Activated CD8-positive, alpha-beta T cell treated with anti-CD3 and anti-CD28 coated beads for 36 hours (primary cell): ENCODE measurements at places on chromosomes 1 and 21.

- peak; percentile 16 for DNase-seq
Measured at GRCh38 chr1:230797942-230798365, 50.8 kb downstream of the CAPN9 start.

DNA sequence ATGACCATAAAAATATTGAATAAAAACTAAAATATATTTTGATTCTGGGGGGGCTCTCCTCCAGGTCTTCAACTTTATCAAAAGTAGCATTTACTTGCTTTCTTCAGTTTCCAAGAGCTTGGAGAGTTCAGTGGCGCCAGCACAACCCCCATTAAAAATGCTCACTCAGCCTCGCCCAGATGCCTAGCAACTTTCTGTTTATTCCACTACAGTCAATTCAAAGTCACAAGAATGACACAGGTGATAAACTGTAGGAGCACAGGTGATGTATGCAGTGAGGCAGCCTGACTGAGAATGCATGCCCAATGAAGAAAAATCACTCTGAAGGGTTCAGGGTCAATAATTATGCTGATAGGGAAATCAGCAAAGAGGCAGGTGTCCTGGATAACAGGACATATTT, 159.4 kb upstream of the ATP1B1 start:
- no peak for DNase-seq

- DNase-seq, result peak; percentile 46
Measured at GRCh38 chr1:21289700-21290545, at the start of gene ECE1. Gene ECE1 (minus strand): TSS chr1:21290463. CDS start chr1:21290414, 49 bp downstream.

GRCh38 chr1:158026651-158027050, 33.2 kb downstream of the KIRREL1 start:
- no peak for DNase-seq

DNA sequence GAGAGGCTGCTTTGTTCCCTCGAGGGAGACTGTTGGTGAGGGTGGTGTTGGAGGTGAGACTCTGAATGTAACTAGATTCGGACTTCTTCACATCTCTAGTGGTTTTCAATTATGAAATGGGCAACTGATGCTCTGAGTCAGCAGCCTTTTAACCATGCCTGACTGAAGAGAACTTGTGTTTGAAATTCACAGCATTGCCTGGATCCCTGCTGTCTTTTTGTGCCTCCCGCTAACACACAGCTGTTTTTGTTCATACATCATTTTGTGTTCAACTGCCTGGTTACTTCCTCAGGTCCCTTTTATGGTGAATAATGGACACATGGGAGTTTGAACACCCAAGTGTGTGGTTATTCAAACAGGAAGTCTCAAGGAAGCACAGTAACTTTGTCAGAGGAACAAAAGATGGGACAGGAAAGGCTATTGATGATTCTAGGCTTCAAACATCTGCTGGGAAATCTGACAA, 16.8 kb downstream of the LAMC1 start:
- no peak for DNase-seq

- DNase-seq, result no peak
Measured at GRCh38 chr1:175520186-175520585, 223.2 kb downstream of the TNR start.

- no peak for DNase-seq
Measured at GRCh38 chr1:113605146-113605545, 154.1 kb downstream of the PHTF1 start.

- DNase-seq, result no peak
Measured at GRCh38 chr1:175043824-175044223, 20.6 kb upstream of the MRPS14 start.

DNA sequence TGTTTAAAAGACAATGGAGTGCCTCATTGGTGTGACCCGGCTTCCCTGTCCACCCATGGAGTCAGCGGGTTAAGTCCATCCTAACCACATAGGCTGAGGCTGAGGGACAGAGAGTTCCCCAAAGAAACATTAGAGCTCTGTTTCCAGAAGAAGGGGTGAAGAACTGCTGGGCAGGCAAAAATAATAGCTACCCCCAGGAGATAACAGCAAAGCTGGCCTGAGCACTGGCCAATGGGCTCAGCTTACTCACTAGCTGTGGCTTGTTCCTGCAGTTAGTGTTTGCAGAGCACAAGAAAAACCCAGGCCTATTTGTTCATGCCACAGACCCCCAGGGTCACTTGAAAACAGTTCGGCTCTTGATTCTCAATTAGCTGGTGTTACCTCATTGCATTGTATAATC, 311.2 kb downstream of the NFIA start:
- DNase-seq, result no peak

- no peak for DNase-seq
Measured at GRCh38 chr21:28916150-28916893, 76.4 kb downstream of the LTN1 start.

- DNase-seq, result peak; percentile 35
Measured at GRCh38 chr1:47532921-47533792, 95.3 kb downstream of the FOXD2 start.

DNA sequence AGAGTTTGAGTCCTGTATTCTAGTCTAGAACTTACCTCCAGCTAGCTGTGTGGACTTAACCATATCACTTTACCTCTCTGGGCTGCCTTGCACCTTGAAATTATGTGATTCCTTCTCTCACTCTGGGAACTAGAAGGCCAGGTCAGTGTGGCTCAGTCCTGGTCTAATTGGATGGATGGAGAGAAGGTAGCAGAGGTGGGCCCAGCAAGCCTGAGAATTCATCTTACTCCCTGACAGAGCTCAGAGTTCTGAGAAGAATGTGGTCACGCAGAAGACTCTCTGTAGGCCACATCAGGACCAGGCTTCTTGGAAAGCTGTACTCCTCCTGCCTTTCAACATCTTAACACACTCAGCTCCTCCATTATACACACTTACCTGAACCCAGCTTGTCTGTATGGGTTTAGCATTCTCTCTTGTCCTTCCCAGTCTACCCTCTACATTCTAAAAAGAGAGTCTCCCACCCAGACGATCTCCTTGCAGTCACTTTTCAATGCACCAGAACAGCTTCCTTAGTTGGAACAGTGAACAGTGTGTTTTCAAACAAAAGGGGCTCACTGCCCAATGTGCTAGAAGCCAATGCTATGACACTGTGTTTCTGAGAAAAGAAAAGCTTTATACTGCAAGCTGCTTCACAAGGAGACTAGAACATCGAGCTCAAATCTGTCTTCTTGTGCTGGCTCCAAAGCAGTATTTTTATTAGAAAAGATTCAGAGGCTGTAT, 60.5 kb downstream of the CAPN9 start:
- no peak for DNase-seq

DNA sequence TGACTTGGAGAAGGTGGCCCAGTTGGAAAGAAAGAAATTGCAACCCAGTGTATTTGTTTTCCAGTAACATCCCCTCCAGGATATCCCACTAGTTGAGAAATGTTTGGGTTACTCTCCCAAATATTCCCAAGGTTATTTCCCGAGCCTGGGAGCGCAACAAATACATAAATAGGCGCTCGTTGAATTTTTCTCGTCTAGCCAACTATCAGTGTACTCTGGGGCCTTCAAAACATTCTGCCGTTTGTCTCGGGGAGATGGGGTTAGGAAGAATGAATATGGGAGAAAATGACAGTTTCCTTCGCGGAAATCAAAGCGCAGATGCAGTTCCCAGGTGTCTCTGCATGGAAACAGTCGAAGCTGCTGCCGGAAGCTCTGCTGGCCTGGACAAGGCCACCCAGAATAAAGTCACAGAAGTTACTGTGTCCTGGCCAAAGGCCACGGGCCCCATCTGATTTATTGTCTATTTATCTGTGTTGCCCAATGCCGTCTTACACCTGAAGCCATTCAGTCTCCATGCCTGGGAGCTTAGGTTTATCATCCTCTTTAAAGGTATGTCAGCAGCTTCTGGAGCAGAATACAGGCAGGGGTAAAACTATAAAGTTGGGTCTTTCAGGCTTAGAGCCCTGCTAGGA, 1.0 kb downstream of the C1orf115 start:
- no peak for DNase-seq

GRCh38 chr1:32332290-32333079, 3.5 kb downstream of the MARCKSL1 start:
- no peak for DNase-seq

GRCh38 chr21:25801217-25802014, 66.6 kb downstream of the GABPA start:
- peak; percentile 94 for DNase-seq

GRCh38 chr1:109248797-109249629, at the start of gene CELSR2:
Gene CELSR2 (plus strand): TSS chr1:109249539. CDS start chr1:109250080, 541 bp downstream.
- peak; percentile 64 for DNase-seq

- no peak for DNase-seq
Measured at GRCh38 chr1:81867235-81867634, 66.5 kb downstream of the ADGRL2 start.

GRCh38 chr1:210374600-210374953, 45.9 kb downstream of the HHAT start:
- DNase-seq, result no peak

DNA sequence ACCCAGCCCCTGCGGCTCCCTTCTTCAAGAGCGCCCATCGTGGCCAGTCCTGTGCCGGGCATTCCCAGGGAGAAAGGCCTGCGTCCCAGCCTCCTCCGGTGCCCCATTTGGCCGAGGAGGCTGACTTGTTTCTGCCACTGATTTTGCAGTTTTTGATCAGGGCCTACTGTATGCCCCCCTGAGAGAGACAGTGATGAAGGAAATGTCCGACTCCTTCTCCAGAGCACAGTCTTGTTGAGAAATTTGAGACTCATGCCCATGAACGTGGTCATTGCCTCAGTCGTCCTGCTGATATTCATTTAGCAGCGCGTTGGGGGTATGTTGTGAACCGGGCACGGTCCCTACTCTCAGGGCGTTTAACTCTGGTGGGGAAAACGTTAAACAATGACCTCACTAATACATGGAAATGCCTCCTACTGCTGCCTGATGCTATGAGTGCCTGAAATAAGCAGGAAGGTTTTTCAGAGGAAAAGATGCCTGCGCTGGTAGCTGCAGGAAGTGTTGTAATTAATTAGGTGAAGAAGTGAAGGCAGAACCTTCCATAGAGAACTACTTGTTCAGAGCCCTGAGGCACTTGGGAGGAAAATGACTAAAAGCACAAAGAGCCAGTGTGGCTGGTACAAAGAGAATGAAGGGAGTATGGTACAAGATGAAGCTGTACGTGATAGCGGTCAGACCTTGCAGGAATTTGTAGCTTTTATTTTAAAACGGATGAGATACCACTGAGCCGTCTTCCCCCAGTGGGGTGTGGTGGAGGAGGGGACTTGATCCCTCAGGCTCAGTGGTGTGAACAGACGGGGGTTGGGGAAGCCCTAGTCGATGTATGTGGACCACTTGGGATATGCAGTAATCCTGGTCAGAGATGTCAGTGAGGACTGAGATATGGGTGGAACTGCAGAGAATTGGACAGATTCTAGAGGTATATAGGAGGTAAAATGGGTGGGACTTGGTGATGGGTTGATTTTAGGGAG, 730 bp downstream of the ZCCHC17 start:
- peak; percentile 15 for DNase-seq

DNA sequence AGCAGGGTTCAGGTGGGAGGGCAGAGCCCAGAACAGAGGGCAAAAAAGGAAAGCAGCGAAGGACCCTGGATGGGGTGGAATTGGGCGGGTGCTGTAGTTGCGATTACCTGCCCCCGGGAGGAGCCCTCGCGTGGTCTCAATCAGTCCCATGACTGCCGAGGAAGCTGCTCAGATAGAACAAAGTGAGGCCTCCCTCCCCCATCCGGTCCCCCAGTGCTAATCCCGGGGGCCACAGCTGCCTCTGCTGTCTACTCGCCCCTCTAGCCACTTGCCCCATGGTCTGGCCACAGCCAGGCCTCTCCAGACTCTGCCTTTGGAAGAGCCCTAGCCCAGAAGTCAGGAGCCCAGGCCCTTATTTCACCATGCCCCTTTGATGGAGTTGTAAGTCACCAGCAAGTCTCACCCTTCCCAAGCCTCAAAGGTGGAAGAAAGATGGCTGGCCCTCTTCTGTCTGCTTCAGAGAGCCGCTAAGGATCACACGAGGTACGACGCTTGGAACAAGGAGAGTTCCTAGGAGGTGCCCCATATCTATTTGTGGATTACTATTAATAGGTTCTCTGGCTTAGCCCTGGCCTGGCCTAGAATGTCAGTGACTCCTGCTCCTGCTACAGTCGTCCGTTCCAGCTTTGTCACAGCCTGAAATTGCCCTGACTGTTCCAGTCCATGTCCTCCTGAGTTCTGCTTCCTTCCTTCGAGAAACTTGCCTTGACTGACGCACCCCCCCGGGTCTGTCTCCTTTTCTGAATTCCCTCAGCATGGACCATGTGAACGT, 16.4 kb downstream of the ECHDC2 start:
- DNase-seq, result peak; percentile 67

- DNase-seq, result no peak
Measured at GRCh38 chr1:78743626-78744025, 94.0 kb downstream of the IFI44 start.

DNA sequence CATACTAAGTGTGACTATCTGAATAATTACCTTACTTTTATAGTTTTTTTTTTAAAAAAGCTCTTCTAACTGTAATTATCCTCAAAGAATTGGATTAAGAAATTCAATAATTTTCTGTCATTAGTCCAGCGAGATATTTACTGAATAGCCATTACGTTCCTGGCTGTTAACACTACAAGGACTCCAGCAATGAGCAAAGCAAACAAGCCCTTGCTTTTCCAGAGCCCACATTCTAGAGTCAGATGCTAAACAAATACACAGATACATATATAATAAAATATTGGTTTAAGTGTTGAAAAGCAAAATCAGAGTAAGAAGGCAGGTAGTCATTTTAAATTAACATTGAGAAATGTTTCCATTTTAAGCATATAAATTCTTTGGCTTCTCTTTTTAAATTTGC, 118.4 kb downstream of the ATF6 start:
- no peak for DNase-seq

- no peak for DNase-seq
Measured at GRCh38 chr1:67759692-67760029, 73.6 kb downstream of the GNG12 start.

- no peak for DNase-seq
Measured at GRCh38 chr1:177964336-177964735, 5.5 kb downstream of the SEC16B start.

GRCh38 chr1:87647430-87648177, 318.9 kb downstream of the LMO4 start:
- no peak for DNase-seq

DNA sequence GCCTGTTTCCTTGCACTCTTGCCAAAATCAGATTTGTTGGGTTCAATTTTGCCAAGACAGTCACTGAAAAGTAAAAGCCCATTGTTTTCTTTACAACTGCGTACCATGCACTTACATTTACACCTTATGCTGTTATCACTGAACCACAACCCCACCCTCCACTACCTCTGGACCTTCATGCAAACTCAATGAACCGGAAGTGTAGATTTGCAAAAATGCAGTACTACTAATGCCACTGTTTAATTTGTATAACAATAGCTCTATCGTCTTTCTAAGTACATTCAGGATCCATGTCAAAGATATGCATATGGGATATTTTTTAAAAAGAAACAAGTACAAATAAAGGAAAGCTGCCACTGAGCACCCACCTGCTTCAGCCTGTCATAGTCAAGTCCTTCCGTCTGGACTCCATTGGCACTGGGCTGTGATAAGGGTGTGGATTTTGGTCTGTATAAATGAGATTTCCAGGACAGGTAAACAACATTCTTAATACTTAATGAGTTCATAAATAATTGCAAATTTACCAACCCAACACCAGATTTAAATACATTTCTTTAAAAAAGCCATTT, 72.9 kb upstream of the LBR start:
- DNase-seq, result no peak

DNA sequence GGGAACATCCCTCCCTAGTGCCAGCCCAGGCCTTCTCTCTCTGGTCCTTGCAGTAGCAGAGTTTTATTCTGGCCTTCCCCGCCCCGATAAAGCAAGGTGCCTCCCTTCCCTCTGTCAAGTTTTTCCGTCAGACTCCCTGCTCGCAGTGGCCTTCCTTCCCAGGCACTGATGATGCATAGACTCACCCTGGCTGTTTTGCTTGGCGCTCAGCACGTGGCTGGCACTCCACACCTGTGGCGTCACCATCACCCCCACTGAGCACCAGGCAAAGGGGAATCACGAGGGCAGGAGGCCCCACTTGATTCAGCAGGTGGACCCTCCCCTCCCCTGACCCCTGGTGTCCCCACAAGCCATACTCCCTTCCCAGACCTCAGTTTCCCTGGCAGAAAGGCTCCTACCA, 7.4 kb downstream of the SLC26A9 start:
- no peak for DNase-seq
